Tongue (tissue), 3 donors: ENCODE measurements at places on chromosomes 7 and 10.

- no peak for DNase-seq
Measured at GRCh38 chr7:92242972-92243371, 2.7 kb downstream of the KRIT1 start.

DNA sequence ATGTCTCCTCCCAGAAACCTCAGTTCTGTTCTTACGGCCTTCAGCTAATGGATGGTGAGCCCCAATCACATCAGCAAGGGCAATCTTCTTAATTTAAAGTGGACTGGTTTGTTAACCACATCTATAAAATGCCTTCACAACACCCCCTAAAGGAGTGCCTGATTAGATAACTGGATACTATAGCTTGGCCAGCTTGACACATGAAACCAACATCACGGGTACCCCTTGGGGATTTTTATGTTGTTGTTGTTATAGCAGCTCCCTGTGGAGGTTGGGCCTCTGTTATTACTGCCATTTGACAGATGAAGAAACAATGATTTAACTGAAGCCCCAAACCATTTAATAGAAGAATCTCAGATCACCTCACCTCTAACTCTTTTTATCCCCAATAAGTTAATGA, 26.8 kb downstream of the STRA8 start:
- no peak for DNase-seq

DNA sequence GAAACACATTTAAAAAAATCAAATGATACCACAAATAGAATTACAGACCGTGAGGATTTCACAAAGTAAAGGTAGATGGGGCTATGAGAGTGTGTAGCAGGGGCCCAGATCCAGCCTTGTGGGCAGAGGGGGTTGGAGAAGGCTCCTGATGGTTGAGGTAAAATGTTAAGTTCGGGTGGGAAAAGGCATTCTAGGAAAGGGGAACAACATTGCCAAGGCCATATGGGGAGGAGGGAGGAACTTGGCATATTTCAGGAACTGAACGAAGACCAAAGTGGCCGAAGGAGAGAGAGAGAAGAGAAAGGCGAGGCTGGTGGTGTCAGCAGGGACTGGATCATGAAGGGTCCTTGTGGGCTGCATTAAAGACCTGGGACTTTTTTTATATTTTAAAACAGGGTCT, 98.9 kb downstream of the CARD11 start:
- DNase-seq, result no peak

DNA sequence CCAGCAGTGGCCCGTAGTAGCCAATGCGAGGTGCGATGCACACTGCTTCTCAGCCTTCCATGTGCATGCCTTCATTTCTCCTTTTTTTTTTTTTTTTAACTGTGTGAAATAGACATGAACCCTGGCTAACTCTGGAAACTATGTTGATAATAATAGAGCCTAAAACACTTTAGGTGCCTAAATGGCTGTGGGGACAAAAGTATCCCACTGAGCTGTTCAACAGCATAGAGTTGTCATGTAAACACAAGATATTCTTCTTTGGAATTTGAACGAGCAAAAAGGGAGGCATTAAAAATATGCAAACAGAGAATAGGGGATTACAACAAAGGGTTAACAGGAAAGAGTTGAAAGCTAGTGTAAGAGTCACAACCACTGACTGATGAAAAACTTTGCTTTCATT, 162.1 kb upstream of the NOBOX start:
- DNase-seq, result no peak

DNA sequence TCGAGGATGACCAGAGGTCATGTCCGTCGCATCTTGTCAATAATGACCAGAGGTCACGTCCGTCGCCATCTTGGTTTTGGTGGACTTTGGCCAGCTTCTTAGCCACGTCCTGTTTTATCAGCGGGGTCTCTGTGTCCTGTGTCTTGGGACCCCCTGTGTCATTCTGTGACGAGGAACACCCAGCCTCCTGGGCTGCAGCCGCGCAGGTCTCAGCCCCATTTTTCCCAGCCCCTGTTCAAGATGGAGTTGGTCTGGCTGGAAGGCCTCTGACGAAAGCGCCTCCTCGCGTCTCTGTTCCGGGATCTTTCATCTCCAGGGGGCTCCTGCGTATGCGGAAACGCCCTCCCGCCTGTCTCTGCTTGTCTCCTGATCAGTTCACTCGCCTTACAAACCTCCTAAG, 134.2 kb downstream of the ELFN1 start:
- no peak for DNase-seq

- DNase-seq, result no peak
Measured at GRCh38 chr7:132485136-132485535, 91.1 kb downstream of the PLXNA4 start.

DNA sequence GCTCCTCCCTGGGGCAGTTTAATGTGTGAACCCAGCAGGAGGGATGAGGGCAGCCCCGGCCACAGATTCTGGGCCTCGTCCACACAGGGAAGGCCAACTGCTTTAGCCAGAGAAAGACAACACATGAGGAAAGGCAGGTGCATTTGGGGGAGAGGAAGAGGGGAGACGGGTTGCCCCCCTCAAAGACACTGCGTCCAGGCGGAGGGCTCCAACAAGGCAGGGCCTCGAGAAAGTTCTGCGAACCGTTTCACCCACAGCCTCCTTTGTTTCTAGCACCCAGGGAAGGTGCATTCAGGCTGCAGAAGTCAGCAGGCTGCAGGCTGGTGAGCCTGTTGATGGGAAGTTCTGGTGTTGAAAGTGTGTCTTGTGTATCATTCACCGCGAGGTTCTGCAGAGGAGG, 10.1 kb downstream of the FOXL3 start:
- DNase-seq, result no peak

- no peak for DNase-seq
Measured at GRCh38 chr10:78706256-78706655, 362.5 kb upstream of the ZMIZ1 start.

DNA sequence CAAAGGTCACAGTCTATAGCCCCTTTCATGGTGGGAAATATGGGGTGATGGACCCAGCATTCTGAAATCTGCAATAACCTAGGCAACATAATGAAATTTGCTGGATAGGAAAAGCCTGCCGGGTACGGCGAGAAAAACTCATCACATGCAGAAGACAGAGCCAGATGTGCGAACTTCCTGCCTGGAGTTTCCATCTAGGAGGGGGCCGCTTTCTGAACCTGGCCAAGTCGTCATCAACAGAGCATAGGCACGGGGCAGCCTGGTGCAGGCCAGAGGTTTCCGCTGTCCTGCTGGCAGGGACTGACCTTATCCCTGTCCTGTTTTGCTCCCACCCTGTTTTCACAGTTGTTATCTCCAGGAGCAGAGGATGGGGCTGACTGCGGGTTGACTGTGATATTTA, 27.4 kb downstream of the CCDC3 start:
- DNase-seq, result no peak

DNA sequence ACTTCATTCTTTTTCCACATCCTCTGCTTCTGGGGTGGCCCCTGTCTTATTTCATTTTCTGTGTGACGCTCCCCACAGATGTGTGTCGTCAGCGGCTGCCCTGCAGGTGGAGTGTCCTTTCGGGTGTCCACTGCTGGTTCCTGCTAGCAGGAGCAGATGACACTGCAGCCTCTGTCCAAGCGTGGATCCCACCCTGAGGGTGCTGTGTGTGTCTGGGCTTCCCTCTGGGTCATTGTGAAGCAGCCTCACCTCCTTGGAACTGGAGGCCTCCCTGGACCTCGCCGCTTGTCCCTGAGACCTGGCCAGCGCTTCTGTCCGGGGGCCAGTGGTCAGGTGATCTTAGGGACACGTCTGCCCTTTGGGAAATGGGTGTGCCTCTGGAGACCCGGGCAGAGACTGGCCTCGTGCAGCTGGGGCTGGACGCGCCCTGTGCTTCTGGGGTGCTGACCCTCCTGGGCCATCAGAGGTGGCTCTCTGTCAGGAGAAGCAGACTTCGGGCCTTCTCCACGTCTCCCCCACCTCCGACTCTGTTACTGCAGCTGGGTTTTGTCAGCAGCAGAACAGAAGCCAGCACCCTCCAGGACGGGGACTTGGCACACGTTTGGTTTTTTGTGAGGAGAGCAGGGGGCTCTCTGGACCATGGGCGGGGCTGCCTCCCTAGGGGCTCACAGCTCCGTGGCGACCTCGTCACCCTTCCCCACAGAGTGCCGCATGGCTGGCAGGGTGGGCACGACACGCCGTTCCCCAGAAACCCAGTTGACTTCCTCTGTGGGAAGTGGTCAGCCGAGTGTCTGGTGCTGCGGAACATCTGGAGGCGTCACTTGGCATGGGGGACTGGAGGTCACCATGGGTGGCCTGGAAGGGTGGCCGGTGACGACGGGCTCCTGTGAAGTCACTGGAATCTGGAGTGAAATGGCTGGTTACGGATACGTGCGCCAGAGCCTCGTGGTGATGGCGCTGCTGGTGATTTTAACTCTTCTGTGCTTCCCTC, 48.4 kb downstream of the INPP5A start:
- no peak for DNase-seq

DNA sequence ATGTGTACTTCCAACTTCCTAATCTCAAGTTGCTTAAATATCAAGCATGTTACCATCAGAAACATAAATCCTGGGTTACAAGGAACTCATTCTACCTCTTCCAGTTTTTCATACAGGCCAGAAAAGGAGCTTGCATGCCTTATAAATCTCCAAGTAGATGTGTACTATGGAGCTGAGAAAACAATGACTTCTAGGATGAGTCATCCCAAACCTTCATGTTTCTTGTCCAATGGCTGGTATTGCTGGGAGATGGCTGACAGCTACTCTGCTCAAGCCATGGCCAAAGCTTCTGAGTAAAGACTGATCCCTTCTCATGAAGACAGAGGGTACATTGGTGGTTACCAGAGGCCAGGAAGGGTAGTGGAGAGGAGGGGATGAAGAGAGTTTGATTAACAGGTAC, 8.6 kb downstream of the RAPGEF5 start:
- DNase-seq, result no peak

GRCh38 chr7:121323515-121324302, 5.1 kb upstream of the WNT16 start:
- DNase-seq, result no peak

- DNase-seq, result no peak
Measured at GRCh38 chr7:2530071-2530987, 10.8 kb downstream of the LFNG start.

DNA sequence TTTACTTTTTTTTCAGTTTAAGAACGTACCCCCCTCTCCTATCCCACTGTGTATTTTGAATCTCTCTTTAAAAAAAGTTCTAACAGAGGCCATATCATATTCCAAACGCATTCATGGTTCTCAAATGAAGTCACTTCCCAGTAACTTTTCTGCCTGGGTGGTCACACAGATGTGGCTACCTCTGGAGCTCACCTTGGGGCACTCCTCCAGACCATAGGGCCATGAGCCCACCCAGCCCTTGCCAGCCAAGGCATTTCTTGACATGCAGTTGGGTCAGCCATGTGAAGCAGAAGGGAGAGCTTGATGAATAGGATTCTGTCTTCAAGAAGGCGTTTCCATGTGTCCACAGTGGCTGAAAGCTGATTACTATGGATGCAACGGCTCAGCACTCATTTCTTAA, 239.3 kb downstream of the RAB11FIP2 start:
- DNase-seq, result no peak

- DNase-seq, result no peak
Measured at GRCh38 chr7:143388491-143389101, 7.5 kb downstream of the ZYX start.
